Activated naive CD4-positive, alpha-beta T cell treated with anti-CD3 and anti-CD28 coated beads for 36 hours (primary cell): ENCODE measurements at places on chromosomes 13 and 19.
A peak's percentile ranks its signal among the peaks of the same experiment; 100 is the strongest.

GRCh38 chr19:47111006-47111621, 2.5 kb downstream of the ZC3H4 start:
- DNase-seq, result peak; percentile 83

DNA sequence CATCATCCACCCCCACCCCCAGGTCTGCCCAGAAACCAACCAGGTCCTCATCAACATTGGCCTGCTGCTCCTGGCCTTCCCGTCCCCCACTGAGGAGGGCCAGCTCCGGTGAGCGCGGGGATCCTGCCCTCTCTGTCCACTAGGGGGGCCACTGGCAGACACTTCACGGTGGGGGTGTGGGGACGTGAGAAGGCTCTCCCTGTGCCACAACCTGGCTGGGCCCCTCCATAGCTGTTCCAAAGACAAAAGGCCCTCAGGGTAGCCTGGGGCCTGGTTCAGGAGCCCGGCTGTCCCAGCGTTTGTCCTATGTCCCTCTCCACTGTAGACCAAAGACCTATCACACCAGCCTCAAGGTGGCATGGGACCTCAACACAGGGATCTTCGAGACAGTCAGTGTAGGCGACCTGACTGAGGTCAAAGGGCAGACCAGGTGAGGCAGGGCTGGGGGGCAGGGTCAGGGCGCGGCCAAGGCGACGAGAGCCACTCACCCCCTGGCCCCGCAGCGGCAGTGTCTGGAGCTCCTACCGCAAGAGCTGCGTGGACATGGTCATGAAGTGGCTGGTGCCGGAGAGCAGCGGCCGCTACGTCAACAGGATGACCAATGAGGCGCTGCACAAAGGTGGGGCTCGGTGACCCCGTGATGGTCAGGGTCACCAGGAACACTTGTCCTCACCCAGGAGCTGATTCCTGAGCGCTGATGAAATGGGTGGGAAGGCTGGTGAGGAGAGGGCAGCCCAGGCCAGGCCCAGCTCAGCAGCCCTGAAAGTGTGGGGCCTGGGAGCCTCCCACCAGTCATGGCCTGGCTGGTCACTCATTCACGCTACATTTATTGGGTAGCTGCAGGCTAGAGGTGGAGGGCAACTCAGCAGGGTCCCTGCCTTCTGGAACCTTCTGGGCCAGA, 7.9 kb downstream of the DCAF15 start:
- DNase-seq, result no peak

DNA sequence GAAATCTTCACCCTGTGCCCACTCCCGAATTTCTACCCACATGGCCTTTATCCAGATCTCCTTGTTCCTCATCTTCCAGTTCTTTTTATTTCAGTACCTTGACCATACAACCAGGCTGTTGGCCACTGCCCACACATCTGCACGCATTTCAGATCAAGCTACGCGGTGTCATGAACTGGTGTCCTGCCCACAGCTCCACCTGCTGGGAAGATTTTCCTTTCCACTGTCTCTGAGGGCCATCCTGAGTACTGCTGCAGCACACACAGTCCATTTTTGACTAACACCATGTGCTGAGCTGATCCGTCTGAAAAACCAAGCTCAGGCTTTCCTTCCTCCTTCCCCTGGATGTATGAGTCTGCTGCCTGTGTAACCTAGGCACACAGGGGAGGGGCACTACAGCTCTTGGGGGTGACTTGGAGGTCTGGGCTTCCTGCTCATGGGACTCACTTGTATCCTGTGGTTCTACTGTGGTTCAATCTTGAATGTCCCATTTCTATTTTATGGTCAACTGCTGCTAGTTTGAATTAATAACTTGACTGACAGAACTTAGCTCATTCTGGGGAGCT, 71.9 kb downstream of the WASF3 start:
- no peak for DNase-seq

- DNase-seq, result no peak
Observed at GRCh38 chr13:113820813-113821651, 42.8 kb downstream of the GAS6 start.

- DNase-seq, result no peak
Observed at GRCh38 chr13:90898811-90899210, 448.7 kb upstream of the MIR17HG start.

DNA sequence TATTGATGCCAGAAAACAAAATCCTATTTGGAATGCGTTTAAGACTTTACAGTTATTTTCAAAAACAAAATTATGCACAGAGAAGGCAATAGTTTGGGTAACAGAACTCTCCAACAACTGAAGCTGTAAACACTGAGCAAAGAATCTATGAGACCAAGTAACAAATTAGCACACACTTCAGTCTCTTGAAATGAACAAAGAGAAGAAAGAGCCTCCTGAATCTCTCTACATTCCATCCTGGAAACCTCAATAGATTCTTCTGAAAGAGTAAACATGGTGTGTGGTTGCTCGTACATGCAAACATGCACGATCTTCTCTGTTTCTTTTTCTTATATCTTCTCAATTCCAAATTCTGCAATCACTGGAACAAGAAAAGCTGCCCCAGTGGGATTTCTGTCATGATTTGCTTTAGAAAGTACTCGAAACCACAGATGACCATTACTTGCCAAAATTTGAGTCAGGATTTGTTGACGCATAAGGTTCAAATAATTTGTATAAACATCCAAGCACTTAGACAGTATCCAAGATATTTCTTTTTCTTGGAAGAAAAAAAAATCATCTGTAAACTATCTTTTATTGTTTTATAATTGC, 137.9 kb upstream of the DACH1 start:
- DNase-seq, result no peak

DNA sequence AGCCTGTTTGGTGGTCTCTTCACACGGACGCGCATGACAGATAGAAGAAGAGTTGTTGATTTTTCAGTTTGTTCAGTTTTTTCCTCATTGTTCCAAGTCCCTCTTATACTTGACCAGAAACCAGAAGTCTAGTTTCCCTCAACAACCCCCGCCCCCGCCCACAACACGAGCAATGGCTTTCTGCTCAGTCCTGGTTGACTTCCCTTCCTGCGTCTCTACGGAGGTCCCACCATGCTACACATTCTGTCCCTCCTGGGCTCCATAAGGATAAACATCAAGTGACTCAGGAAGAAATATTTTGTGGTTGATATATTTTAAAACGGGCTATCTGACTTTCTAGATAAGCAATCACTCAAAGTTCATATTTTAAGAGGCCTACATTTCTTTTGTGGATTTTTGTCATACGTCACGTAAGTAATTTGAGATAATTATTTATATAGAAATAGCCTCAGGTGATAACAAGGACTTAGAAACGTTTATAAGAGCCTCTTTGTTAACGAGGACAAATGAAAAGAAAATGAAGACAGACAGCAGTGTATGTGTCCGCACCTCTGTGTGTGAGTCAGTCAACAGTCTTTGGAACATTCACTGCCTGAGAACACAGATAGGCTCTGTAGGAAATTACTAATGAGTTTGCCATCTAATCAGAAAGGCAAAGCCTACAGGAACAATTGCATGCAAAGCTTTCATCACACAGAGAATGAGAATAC, 214.4 kb downstream of the RAP2A start:
- no peak for DNase-seq

GRCh38 chr19:53624771-53625545, 6.8 kb upstream of the DPRX start:
- DNase-seq, result peak; percentile 9

GRCh38 chr19:3835055-3835435, 33.8 kb downstream of the ZFR2 start:
- no peak for DNase-seq

GRCh38 chr13:34167347-34167746, 349.4 kb downstream of the RFC3 start:
- no peak for DNase-seq

DNA sequence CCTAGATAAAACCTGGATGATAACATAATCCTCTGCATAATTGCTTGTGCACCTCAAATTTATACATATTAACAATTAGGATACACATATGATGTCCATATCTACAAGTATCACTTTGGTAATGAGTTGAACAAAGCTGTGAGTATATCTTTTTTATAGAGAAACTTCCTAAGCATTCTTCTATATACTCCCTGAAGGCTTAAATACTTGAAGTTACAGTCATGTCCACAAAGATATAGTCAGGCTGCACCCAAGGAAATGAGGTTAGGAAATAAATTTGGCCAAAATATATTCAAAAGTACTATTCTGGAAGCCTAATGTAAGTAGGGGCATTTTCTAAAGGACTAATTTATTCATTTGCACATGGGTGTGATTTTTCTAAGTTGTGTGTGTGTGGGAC, 761.5 kb downstream of the PCDH9 start:
- DNase-seq, result no peak

GRCh38 chr13:42275506-42275905, 3.6 kb downstream of the AKAP11 start:
- peak; percentile 12 for DNase-seq

DNA sequence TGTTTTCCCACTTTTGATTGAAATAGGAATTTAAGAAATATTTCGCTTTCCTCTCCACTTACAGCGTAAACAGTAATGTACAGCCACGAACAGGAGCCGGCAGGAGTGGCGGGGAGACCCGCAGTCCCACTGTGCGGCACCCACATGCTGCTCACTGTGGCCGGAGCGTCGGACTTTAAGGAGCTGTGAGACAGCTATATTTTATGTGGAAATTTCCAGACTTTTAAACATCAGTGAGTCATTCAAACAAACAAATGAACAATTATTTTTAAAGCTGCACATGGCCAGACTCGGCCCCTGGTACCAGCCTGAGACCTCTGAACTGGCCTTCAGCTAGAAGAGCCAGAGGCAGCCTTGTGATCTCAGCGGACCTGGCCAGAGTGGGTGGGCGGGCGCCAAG, 52.5 kb downstream of the CRYL1 start:
- no peak for DNase-seq

DNA sequence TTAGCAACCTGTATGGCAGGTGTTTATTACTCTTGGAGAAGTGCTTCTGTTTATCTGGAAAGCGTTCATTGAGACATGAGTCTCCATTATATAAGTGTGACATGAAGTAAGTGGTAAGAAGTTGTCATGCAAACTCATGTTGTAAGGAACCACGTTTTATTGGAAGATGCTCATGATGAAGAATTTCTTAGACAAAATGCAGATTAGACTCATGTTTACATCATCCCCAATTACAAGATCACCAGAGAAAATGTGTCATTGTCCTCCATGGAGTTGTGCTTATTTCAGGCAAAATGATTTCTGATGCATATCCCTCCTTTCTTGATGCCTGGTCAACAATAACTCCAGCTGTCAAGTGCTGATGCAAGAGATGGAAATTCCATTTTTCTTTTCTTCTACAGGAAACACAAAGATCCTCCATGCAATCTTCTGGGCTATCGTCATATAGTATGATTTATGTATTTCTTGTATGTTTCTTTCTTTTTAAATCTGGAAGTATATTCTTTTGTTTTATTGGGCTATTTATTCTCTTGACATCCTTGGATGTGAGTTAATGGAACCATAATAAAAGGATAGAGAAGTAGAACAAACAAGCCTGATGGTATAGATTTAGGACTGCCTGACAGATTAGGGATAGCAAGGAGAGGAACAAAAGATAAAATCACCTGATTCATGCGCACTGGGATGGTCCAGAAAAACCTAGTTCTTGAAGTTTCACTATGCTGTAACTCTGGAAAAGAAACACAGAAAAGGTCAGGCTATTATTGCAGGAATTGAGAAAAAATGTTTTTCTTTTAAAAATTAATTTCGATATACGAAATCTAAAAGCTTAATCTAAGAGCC, 50.7 kb upstream of the DIAPH3 start:
- DNase-seq, result no peak

DNA sequence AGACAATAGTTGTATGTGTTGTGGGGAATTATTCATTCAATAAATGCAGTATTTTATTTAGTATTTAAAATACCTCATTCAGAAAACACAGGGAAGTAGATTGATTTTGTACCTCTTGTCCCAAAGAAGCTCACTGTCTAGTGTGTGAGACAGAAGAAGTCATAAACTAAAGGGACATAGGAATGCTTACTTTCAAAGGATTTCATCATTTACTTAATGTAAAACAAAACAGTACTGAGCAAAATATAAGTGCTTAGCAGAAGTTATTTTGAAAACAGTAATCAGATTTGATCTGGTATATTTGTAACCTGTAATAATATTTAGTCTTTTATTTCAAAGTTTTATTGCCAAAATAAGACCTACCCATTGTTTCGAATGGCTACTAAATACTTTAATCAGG, 117.9 kb downstream of the TDRD3 start:
- DNase-seq, result no peak

- no peak for DNase-seq
Observed at GRCh38 chr13:41985788-41986508, 25.0 kb upstream of the VWA8 start.

DNA sequence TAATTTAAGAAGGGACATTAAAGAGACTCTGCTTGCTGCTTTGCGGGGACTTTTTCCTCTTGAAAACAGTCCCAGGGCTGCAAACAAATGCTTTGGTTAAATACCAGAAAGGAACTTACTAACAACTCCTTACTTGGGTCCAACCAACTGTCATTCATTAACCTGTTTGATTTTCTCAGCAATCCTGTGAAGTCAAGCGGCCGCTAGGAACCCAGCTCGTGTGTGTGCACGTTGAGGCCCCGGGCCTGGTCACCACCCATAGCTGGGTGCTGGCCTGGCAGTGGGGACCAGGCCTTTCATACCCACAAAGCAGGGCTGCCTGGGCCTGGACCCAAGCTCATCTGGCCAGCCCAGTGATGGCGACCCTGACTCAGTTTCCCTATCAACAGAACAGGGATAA, 50.7 kb downstream of the C1QTNF9 start:
- no peak for DNase-seq
